ENCODE measurements at places on chromosomes 5 and 9.
A peak's percentile ranks its signal among the peaks of the same experiment; 100 is the strongest.

DNA sequence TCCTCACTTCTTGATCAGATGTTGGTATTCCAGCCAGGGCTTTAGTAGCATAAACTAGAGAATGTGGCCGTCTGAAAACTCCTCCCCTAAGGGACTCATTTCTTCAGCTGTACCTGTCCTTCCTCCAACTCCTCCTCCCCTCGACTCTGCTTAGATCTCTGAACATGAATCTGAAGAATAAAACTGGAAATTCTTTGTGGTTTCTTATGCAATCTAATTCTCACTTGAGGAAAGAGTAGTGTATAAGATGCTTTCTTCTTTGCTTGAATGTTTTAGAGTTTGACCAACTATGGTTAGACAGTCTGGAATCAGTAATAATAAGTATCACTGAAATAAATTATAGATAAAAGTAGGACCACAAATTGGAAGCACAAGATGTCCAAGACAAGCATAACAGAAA is 128.5 kb downstream of the LRRC70 start:
- DNase-seq = no peak

DNA sequence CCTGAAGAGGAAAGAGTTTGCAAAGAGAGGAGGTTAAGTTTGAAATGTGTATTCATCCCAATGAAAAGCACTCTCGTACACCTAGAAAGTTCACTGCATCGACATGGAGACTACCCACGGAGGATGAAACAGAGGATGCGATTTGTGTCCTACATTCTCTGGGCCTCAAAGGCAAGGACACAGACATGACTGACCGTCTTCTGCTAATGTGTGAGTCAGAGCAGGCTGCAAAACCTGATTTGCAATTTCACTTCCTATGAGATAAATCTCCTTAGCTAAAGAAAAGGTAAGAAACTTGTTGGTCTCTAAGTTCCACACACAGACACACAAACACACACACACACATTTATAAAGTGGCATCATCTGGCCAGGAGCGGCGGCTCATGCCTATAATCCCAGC is 98.6 kb downstream of the GNAQ start:
- DNase-seq = peak; percentile 15

DNA sequence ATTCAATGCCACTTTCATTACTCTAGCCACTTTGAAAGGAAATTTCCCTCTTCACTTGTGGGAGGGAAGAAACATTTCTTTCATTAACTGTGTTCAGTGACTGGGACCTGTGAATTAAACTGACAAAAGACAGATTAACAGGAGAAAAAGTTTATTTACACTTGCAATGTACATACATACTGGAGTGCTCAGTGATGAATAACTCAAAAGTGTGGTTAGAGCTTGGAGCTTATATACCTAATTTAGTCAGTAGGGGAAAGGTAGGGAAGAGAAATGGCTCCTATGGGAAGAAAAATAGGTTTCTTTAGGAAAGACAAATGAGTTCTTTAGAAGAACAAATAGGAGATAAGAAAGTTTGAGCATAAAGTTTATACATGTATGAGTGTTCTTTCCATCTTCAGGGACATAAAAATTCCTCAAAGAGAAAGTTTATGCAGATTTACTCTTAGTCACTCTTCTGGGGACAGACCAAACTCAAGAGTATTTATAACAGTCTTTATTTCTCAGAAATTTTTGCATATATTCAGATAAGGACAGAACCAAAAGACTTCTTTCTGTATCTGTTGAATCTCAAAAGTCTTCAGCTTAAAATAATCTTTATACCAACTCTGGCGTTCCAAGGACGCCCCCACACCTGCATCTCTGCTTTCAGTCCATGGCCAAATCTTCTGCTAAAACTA is 120.0 kb upstream of the RAI14 start:
- peak; percentile 17 for DNase-seq

DNA sequence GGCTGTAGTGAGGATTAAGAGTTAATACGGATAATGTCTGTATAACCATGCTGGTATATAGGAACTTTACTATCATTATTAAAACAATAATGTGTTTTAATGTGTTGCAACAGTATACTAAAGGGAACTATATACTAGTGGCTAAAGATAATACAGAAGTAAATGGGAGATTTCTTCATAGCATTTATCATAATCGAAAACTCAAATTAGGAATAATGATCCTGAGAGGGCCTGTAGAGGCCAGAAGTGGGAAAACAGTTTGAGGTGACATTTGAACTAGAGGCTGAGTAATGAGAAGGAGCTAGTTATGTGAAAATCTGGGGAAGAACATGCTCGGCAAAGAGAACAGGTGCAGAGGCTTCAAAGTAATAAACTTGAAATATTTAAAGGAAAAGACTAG is 2.9 kb downstream of the TCERG1 start:
- no peak for DNase-seq

- DNase-seq = no peak
These were observed 22.0 kb upstream of the PTBP3 start for GRCh38 chr9:112355427-112355897.

DNA sequence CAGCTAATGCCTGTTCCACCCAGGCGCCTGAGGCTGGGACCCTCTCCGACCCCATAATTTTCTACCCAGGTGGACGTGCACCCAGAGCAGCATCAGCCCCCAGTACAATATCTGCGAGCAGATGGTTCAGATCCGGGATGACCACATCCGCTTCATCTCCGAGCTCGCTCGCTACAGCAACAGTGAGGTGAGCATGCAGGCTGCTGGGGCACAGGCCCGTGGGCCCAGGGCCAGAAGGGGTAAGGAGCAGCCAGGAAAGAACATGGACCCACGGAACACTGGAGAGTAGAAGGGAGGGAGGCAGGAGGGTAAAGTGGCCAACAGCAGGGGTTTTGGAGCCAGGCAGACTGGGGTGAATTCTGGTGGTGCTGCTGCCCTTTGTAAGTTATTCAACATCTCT is 45.7 kb downstream of the CYFIP2 start:
- DNase-seq = no peak

- no peak for DNase-seq
These were observed 77.8 kb downstream of the CSNK1A1 start for GRCh38 chr5:149473441-149473840.

DNA sequence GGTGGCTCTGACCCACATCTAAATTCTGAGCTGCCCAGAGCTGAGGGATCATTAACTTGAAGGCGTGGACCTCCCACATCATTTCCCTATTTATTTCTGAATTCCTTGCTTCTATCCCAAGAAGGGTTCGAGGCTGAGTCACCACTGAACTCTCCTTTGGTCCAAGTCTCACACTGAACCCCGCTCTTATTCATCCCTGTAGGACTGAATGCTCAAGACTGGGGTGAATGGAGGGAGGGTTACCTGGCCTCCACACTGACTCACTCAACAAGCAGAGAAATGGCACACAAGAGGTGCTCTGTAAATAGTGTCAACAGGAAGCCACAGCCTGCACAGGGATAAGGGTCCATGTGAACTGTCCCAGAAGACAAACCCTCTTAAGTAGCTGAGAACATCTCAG is 79.1 kb upstream of the FSTL4 start:
- peak; percentile 33 for DNase-seq

GRCh38 chr9:98329281-98329680 is 73.8 kb upstream of the TBC1D2 start:
- DNase-seq = peak; percentile 68

DNA sequence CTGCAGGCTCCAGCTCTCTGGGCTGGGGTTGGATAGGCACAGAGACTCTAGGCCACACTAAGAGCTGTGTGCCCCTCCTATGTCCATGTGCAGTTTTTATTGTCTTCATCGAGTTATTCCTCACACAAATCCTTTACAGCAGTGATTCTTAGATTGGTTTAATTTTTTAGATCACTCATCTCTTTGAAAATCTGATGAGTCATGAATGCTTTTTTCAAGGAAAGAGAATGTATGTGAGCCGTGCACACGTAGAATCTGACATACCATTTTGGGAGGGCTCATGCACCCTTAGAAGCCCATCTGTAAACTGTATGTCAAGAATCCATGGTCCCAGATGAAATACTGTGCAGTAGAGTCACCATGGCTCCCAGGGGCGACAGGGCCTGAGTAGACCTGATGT is 100.7 kb upstream of the S1PR3 start:
- DNase-seq = peak; percentile 19

- DNase-seq = no peak
These were observed 15.3 kb downstream of the SRP19 start for GRCh38 chr5:112876362-112876761.

DNA sequence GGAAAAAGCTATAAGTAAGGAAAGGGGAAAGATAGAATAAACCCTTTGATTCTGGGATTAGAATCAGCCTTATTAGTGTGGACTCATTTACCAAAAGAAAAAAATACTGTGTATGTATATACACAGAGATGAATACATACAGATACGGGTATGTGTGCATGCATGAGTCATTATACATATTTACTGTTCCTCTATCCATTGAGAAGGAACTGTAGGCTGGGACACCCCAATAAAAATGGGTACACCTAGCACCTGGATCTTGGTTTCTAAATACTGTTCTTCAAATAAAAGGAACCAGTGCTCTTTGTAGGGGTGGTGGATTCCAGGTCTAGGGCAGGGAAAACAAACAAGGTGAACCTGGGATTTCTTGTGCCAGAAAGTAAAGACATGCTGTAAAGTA is 48.3 kb downstream of the WHRN start:
- DNase-seq = no peak

DNA sequence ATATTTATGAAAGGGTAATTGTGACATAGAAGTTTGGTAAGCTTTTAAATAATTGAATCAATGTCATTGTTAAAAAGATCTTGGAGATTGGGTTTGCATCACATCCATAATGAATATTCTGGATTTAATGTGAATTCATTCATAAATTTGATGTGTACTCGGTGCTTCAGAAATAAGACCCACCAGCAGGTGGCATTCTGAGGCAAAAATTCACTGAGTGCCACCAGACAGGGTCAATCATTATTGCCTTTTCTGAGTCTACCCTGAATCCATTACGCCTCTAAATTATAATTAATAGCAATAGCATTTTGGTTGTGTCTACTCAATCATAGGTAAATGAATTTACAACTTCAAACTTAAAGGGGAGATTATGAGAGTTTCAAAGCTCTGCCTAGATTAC is 1.0 kb downstream of the TRPC7 start:
- DNase-seq = peak; percentile 13

DNA sequence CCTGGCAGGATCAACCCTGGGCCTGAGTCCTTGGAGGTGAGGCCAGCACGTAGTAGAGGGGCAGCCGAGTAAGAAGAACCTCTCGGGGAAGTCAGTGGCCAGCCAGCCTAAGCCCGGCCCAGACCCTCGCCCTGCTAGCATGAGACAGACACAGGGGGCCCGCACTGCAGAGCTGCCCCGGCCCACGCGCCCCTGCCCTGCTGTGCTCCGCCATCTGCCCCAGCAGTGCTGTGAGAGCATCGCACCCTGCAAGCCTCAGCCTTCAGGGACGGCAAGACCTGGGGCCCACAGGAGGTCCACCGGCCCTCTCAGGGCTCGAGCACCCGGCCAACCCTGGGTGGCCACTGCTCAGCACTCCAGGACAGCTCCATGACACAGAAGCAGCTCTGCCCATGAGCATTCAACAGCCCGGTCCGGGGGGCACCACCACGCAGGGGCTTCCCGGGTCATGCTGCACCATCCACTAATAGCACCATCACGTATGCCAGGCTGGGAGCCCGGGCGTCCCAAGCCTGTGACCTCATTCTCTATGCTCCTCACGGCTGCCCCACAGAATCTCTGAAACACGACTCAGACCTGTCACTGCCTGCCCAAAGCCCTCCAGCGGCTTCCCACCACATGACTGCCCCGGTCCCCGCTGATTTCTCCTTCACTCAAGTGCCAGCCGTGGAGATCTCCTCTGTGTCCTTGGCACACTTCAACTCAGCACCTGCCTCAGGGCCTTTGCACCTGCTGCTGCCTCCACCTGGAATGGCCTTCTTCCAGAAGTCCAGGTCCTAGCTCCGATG is 38.1 kb downstream of the ADAMTS2 start:
- peak; percentile 69 for DNase-seq

DNA sequence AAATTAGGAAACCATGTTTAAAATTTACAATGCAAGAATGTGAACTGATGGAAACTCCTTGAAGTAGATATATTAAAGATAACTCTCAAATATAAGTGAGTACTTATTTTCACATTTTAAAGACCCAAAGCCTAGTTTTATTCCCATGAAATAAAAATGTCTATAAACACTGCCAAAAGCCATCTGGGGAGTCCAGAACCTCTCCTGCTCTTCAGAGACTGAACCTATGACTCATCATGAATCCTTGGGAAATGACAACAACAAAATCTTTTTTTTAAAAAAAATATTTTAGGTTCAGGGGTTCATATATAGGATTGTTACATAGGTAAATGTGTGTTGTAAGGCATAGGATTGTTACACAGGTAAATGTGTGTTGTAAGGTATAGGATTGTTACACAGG is 33.8 kb upstream of the FYB1 start:
- DNase-seq = peak; percentile 74

DNA sequence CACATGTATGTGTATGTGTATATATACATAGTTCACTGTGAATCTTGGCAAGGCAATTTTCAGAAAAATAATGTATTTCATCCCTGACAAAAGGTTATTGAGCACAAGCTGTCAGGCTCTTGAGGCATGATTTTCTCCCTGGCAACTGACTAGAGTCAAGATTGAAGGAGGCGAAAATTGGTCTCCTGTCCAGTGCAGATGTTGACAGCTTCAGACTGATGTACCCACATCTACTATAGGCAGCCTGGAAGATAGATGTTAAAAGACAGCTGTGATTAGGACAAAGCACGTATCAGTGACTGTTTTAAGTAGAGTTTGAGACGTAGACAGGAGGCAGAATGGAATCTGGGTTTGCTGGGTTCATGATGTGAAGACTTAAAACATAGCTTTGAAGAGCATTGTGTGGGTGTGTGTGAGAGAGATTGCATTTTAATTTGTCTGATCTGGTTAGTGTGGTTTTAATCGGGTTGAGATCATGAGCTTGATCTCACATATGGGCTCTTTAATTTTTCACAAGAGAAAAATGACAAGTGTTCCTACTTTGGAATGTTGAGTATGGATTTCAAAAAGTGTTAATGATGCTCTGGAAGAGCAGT is 39.1 kb downstream of the CTNNA1 start:
- no peak for DNase-seq

- no peak for DNase-seq
These were observed 1026.9 kb upstream of the C9orf72 start for GRCh38 chr9:28600226-28600625.

GRCh38 chr9:33517373-33517772 is 6.7 kb upstream of the ANKRD18B start:
- peak; percentile 77 for DNase-seq

DNA sequence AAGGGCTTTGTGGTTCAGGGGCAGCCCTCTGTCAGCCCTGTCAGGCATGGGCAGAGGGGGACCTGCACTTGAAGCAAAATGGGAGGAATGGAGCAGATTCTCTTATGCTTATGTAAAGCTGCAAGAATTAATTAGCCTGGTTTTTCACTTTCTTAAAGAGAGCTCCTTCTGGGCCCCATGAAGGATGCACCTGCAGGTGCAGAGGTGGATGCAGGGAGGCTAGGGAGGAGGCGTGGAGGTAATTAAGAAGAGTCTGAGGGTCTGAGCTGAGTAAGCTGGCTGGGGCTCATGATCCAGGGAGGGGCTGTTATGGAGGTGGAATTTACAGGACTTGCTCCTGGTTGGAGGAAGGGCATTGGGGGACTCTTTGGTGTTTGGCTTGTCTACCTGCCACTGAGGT is 22.0 kb downstream of the NSG2 start:
- DNase-seq = no peak

- DNase-seq = no peak
These were observed 49.8 kb upstream of the GADD45G start for GRCh38 chr9:89555036-89555415.
